ENCODE measurements at places on chromosomes 5 and 9. TPM values are rescaled to one million over a fixed set of nuclear protein-coding genes. Genes with fewer than 3 reads are reported as not detected.

Gene IFNA13
- total RNA-seq = not detected

Gene LCN15
- not detected for total RNA-seq

Gene PCDHB3
- total RNA-seq = not detected

Gene PITX1
- not detected for total RNA-seq

Gene GFPT2
- not detected for total RNA-seq

Gene MZB1
- total RNA-seq = 61.8 TPM

Gene IFNA21
- not detected for total RNA-seq

Gene IRX1
- total RNA-seq = not detected

Gene NTRK2
- 0.34 TPM for total RNA-seq

Gene PURA
- total RNA-seq = 12.7 TPM

Gene PCDHGB4
- total RNA-seq = 0.23 TPM

Gene SH3GL2
- not detected for total RNA-seq
